ENCODE measurements at places on chromosomes 1 and 21.
A peak's percentile ranks its signal among the peaks of the same experiment; 100 is the strongest.

DNA sequence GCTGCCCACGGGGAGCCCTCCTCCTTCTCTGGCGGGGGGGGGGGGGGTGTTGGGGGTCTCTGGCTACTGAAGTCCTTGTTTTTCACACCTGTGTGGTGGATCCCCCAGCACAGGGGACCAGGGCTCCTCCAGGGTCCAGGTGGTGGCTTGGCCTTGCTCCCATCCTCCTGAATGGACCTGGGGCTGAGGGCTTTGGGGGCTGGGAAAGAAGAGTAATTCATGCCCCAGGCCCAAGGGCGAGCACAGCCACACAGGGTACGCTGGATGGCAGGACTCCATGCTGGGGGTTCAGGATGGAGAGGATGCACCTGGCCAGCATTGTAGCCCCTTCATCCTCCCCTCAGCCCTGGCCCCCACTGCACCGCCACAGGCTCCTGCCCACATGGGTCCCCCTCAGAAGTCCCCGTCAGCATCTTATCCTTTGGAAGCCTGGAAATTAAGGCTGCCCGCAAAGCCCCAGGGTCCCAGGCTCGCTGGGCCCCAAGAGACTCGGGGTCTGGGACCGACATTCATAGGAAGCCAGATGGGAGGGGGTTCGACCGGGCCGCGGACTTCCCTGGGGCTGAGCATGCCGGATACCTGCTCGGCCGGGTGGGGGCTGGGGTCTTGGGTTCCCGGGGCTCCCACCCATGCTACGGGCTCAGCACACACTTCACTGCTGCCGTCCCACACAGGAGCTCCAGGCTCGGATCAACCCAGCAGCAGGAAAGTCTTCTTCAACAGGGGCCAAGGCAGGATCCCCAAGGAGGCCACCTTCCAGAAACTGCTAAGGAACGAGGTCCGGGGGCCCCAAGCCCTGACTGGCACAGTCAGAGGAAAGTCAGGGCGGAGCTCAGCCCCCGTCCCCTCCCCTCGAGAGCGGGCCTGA lies 49.0 kb upstream of the ACTRT2 start:
- no peak for DNase-seq

GRCh38 chr1:223708001-223708359 lies 4.4 kb upstream of the CAPN2 start:
- DNase-seq, result no peak

DNA sequence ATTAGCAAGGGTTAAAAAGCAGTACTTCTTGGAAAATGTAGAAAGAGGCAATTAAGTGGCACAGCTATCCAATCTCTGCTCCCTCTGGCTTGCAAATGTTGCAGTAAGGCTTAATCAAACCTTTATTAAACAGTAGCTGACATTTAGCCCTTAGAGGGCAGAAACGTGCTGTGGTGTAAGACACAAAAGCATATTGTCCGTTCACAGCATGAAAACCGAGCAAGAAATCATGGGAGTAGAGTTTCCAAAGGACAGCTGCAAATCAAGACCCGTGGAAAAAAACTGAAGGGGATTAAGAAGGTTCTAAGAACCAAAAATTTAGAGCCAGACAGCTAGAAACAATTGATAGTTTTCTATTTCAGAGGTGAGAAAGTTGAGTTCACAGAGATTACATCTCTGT lies 13.1 kb downstream of the ZP4 start:
- no peak for DNase-seq

DNA sequence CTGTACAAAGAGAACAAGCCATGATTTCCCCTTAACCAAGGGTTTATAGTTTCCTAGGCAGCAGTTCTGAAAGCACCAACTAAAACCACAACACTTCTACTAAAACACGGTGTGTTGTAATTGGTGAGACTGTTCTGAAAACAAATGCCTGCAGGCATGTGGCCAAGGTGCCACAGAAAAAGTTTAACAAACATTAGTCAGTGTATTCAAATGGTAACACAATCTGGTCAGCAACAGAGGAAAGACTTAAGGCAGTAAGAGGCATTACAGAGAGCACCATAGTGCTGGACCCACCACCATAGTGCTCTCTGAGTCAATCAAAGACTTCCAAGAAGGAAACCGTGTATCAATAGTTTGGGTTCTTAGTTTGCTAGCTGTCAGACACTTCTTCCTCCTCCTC lies 16.7 kb downstream of the SNIP1 start:
- no peak for DNase-seq

GRCh38 chr21:26819740-26820324 lies 25.4 kb downstream of the ADAMTS1 start:
- no peak for DNase-seq

- DNase-seq, result no peak
Measured at GRCh38 chr1:58047265-58047858, 499.2 kb downstream of the OMA1 start.

DNA sequence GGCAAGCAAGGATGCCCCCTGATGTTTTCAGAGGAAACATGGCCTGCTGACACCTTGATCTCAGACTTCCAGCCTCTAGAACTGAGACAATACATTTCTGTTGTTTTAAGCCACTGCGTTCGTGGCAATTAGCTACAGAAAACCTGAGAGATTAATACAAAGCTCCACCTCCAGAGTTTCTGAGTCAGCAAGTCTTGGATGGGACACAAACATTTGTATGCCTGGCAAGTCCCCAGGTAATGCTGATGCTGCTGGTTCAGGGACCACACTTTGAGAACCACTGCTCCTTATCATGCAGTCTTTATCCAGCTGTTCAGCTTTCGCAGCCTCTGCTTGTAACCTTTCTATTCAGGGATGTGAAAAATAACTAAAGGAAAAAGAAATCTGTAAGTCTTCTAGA lies 565.7 kb upstream of the PLXNA2 start:
- DNase-seq, result no peak

GRCh38 chr1:94866164-94866807 lies 46.1 kb downstream of the SLC44A3 start:
- peak; percentile 64 for DNase-seq

GRCh38 chr1:7068552-7068951 lies 283.3 kb downstream of the CAMTA1 start:
- DNase-seq, result no peak

DNA sequence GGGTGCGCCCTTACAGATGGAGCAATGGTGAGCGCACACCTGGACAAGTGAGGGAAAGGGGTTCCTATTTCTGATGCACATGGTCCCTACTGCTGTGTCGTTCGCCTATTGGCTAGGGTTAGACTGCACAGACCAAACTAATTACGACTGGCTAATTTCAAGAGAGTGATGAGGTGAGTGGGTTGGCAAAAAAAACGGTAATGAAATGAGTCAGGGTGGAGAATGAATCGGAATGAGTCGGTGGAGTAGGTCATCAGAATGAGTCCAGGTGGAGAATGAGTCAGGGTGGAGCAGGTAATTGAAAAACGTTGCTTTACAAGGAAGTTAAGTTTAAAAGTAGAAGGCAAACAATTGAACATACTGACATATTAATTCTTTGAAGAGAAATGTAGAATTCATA lies 79.8 kb downstream of the WDR4 start:
- no peak for DNase-seq

GRCh38 chr1:4005431-4005830 lies 105.4 kb upstream of the C1orf174 start:
- no peak for DNase-seq

- no peak for DNase-seq
Measured at GRCh38 chr1:15150376-15150775, 3.2 kb upstream of the TMEM51 start.

GRCh38 chr1:159991513-159991912 lies 37.5 kb upstream of the SLAMF9 start:
- DNase-seq, result no peak

- DNase-seq, result no peak
Measured at GRCh38 chr1:105072850-105073249, 1323.2 kb downstream of the AMY1C start.

DNA sequence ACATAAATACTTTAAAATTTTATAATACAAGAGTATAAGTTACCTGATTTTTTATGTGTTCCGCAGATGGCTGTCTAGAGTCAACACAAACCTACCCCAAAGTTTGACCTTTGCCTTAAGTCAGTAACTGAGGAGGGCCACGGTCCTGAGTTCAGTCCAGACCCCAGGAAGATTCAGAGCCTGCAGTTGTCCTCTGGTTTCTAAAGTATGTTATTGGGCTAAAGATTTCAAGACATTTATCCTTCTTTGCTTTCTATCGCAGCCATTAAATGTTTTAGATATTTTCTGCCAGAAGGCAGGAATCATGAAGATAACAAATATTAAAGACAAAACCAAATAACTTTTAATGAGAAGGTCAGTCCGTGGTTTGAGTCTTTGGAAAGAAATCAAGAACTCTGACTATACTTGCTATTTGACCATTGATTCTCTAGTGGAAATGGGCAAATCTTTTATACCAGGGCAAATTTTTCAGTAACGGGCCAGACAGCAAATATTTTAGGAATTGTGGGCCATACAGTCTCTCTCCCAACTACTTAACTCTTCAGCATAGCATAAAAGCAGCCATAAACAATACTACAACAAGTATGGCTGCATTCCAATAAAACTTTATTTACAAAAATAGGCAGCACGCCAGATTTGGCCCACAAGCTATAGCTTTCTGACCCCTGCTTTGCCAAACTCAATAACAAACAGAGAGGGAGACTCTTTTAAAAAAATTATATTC lies 38.0 kb upstream of the HAO2 start:
- DNase-seq, result no peak

DNA sequence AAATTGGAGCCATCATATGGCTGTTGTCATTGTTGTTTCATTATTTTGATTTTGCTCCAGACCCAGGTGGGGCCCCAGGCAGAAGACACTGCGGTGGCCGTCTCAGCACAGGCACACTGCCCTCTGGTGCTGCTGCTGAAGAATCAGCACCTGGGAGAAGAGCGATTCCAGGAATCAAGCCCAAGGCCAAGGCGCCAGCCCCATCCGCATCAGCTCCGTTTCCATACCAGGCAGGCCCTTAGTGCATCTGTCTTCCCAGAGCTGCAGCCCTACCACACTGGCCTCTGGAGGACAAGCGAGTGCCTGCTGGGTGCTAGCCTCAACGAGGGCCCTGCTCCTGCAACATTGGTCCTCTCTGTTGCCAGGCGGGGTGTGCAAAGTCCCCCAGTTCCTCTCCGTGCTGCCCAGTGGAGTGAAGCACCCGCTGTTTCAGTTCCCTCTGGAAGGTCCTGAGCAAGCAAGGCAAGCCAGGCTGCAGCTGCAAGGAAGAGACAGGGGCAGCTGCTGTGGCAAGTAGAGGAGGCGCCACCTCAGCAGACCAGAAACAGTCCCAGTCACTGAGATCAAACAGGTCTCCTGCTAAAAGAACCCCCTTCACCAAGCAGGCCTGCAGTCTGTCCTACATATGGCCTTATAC lies 5.2 kb downstream of the GRIK3 start:
- no peak for DNase-seq

DNA sequence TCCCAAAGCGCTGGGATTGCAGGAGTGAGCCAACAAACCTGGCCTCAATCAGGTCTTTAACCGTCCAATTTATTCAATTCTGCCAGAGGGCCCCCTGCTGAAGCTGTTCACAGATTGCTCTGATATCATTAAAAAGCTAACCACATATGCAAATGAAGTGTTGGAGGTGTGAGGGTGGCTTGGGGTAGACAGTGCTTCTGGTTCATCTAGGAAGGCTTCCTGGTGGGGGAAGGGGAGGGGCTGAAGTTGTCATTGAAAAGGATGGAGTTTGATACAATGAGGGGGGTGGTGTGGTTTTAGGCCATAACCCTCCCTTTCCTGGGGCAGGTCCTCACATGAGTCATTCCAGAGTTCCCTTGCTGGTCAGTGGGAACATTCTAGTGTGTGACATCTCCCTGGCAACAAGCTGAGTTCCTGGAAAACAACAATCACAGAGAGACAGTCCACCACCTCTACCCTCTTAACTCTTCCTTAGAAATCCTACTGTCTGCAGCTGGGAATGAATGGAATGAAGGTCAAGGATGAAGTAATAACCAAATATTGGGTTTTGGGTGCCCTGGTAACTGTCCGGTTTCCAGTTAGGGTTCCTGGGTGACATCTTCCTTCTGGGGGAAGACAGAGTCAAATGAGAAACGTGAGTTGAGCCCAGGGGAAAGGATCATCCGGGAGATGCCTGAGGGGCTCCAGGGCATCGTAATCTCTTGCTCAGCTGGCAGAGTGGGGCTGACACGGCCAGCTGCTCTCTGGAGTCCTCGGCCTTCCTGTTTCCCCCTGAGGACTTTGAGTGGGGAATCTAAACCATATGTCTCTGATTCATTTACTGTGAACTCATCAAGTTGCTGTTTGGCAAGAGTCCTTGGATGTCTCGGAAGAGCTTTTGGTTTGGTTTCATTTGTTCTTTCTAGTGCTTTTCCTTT lies 32.2 kb downstream of the BATF3 start:
- peak; percentile 62 for DNase-seq

DNA sequence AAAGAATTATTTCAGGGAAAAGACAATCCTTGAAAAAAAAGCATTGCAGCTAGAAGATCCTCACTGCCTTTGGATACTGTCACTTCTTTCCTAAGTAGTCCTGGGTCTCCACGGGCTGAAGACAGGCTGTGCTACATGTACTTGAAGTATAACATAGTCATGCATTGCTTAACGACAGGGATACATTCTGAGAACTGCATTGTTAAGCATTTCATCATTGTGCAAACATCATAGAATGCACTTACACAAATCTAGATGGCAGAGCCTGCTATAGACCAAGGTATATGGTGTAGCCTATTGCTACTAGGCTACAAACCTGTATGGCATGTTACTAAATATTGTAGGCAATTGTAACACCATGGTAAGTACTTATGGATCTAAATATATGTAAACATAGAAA lies 54.0 kb downstream of the KIAA0040 start:
- no peak for DNase-seq

DNA sequence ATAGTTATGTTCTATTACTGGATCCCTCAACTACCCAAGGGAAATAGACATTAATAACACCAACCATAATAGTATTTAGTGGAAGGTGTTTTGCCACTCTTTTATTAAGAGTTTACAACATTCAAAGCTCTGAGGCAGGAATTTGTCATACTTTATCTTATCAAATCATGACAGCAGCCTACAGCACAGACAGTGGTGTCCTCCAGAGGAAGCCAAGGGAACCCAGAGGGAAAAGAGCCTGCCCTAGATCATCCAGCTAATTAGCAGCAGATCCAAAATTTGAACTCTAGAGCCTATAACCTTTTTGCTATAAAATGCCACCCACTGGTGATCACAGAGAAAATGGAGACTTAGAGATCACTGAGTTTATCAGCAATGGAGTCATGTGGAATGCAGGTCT lies 18.2 kb downstream of the VAV3 start:
- no peak for DNase-seq
